Colonic mucosa (tissue), 4 donors: ENCODE measurements at places on chromosomes 11 and 22.

- DNase-seq, result no peak
Measured at GRCh38 chr11:109480251-109480650, 58.3 kb downstream of the C11orf87 start.

DNA sequence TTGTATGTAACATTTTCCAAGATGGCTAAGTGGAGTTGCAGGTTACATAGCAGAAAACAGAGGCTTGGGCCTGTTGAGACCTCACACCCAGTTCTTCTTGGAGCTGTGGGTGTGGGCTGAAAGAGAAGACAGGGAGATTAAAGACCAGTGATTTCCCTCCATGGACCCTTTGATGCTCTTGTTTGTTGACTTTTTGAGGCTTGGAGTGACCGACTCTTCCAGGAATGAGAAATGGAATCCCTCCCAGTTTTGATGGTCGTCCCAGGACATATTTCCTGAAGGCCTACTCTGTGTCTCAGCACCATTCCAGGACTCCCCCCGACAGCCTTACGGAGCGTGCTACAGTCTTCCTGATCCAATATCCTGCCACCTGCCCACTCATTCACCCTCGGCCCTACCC lies 96.9 kb downstream of the PTPRJ start:
- DNase-seq, result no peak

- DNase-seq, result no peak
Measured at GRCh38 chr11:19370100-19370861, 129.5 kb upstream of the E2F8 start.

DNA sequence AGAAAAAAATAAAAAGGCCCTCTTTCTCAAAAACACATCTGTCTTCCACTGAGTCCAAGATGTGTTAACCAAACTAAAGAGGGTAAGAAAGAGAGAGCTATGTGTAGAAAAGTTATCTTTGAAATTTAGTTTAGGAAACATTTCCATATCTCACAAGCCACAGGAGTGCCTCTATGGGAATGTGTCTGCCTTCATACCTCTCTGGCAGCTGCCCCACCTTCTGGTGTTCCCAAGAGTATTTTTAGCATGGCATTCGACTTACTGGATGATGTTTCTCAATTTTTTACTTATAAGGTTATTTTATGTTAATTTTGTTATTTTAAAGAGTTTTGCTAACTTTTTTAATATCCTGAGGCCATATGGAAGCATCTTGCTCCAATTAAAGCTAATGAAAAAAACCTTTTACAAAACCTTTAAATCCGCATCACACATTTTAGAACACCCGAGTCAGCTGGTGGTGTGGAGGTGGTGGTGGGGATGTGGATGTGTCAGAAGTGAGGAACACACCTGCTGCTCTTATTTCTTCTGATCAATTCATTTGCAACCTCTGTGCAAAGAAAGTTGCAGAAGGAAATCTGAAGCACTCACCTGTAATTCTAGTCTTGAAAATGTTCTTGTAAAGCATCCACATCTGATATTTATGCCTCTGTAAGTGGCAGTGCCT lies 112.2 kb downstream of the NCAM1 start:
- DNase-seq, result no peak

DNA sequence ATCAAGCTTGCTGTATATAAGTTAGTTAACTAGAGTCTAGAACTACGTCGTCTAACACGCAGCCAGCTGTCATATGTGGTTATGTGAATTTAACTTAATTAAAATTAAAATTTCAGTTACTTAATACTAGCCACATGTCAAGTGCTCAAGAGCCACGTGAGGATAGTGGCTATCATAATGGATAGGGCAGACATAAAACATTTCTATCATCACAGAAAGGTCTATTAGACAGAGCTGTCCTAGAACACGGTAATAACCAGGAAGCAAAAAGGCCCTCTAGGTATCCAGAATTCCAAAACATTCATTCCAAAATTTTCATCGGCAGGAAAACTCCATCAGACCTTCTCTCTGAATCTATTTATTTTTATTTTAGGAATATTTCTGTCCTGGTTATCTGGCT lies 123.9 kb downstream of the RBFOX2 start:
- DNase-seq, result no peak

DNA sequence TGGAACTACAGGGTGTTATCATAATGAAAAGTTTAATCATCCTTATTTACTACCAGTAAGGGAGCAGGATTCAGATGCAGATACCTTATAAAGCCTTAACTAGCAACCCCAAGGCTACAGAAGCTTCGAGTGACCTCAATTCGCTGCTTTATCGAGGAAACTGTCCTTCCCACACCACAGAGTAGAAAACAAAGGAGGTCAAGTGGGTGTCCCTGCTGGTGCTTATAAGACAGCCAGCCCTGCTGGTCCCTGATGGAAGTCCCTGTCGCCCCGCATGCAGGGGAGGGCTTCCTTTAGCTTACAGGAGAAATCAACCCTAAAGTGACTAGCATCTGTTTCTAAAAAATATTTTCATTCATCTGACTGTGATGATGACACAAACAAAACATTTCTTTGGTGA lies 7.3 kb downstream of the MN1 start:
- no peak for DNase-seq

DNA sequence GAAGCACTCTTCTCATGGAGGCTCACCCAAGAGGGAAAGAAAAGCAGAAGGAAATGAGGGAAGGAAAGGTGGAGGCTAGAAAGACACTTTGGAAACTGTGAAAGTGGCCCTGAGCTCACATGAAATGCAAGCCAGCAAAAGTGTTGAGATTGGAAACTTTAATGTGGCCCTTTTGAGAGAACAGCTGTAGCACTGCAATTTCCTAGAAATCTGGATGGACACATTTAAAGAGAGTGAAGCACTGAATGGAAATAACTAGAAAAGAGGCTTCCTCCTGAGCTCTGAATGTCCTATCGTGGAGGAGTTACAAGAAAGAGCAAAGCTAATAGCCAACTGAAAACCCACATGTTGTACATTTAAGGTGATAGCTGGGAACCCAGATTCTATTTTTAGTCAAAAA lies 56.0 kb downstream of the LIF start:
- DNase-seq, result no peak

DNA sequence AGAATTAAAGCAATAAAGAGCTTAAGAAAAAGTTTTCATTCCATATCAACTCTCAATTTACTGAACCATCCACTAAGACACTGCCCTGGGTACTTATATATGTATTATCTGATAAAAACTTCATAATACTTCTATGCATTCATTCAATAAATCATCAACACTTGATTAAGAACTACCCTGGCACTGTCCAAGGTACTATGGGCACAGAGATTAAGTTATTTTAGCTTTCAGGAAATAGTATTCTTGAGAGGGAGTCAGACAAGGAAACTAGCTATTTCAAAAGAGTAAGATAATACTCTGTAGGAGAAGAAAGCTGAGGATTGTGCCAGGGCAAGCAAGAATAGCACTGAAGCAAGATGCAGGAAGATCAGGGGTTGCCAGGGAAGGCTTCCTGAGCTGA lies 640.8 kb downstream of the FAM181B start:
- DNase-seq, result no peak

GRCh38 chr11:124109377-124109776 lies 5.9 kb upstream of the VWA5A start:
- no peak for DNase-seq
